Putamen (tissue), 1 donor: ENCODE measurements at places on chromosomes 1 and 21.

DNA sequence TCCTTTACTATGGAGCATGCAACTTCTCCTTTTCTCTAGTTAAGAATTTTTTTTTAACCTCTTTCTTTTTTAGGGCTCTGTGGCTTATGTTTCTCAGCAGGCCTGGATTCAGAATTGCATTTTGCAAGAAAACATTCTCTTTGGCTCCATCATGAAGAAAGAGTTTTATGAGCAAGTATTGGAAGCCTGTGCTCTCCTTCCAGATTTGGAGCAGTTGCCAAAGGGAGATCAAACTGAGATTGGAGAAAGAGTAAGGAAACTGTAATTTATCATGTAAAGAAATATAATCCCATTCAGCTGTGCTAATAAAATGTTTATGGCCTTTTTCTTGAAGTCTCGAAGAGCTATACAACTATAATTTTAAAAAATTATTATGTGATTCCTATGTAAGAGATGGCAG, 70.1 kb downstream of the HSPA13 start:
- no peak for DNase-seq

GRCh38 chr1:163703794-163704193, 382.0 kb downstream of the NUF2 start:
- no peak for DNase-seq

- no peak for DNase-seq
Measured at GRCh38 chr21:16589006-16589898, 859.5 kb downstream of the USP25 start.

DNA sequence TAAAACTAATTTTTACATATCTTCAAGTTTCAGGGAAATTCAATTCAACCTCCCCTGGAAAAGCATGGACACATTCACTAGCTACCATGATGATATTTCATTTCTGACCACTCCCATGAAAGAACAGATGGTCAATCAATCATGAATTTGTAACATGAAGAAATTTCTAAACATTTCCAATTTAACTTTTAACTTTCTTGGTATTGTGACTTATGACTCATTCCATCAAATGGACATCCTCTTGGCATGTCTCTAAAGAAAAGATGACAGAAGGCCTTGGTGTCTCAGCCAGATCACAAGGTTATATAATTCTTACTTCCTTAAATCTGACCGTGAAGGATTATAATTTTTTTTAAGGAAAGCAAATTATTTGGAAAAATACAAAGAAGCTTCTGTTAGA, 10.5 kb upstream of the MCOLN3 start:
- no peak for DNase-seq

- no peak for DNase-seq
Measured at GRCh38 chr1:99788896-99789295, 22.5 kb upstream of the FRRS1 start.

GRCh38 chr21:40379881-40380810, 466.8 kb downstream of the DSCAM start:
- DNase-seq = no peak
